Effector CD8-positive, alpha-beta T cell (primary cell): ENCODE measurements at places on chromosomes 1 and 21.

DNA sequence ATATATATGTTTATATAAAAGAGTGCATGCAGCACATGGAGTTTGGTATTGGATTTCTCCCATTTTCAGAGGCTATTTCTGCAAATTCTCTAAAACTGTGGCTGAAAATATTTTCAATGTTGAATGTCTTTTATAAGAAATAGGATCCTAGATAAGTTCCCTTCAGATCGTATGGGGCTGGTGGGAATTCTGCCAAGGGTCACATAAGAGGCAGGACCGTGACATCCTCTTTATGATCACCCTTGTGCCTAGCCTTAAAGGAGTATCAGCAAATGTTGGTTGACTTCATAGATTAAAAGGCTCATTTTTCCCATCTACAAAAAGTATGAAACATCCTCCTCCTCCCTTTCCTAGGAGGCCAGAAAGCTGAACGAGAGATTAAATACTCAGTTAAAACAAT is 1.3 kb upstream of the IFNAR2 start:
- DNase-seq = no peak

- DNase-seq = no peak
Measured at GRCh38 chr21:37620401-37620800, 253.8 kb downstream of the DYRK1A start.

GRCh38 chr1:82179131-82179530 is 378.4 kb downstream of the ADGRL2 start:
- DNase-seq = no peak

- DNase-seq = no peak
Measured at GRCh38 chr1:64440183-64440826, 29.6 kb upstream of the CACHD1 start.

DNA sequence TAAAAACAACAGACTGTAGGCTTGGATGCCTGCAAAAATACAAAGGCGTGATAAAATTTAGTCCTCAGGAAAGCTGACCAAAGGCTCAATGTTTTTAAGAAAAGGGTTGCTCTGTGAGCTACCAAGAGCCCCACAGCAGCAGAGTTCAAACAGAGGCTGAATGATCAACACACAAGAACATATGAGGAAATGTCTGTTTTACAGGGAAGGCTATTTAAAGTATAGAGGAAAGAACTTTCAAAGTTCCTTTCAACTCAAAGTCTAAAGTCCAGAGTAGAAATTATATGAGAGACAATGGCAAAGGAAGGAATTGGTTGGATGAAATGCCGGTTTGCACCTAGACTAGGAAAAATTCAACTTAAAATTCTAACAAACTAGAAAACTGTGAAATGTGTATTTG is 8.6 kb downstream of the CLSTN1 start:
- no peak for DNase-seq

- DNase-seq = peak; percentile 13
Measured at GRCh38 chr1:116574581-116575291, 3.9 kb upstream of the CD58 start.

GRCh38 chr1:14659913-14660312 is 61.4 kb downstream of the KAZN start:
- no peak for DNase-seq

GRCh38 chr21:42093186-42093585 is 22.1 kb downstream of the UMODL1 start:
- DNase-seq = no peak

DNA sequence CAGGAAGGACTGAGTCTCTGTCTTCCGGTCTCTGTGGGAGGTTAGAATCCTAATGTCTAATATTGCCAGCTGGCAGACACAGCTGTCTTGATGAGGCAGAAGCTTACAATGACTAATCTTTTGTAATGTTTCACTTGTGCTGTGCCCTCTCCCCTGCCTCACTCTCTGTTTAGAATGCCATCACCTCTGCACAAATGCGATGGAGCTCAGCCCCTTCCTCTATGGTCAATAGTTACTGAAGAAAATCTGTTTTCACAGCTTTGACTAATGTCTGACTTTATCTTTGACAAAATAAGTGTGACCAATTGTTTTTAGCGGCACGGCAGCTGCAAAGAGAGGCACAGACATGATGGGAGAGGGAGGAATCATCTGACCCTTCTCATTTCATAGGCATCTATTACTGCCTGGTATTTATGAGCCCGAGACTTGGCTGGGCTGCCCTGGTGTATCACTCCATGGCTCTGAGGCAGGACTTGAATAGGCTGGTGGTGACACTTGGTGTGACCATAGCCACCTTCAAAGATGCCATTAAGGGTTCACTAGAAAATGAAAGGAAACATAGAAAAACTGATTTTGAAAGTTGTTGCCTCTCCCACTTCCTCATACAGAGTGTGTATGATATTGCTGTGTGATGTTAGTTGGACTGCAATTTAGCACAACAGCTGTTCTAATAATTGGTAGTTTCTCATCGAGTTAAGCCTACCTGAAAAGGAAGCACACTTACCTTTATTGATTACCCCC is 163.2 kb upstream of the NBPF11 start:
- no peak for DNase-seq

DNA sequence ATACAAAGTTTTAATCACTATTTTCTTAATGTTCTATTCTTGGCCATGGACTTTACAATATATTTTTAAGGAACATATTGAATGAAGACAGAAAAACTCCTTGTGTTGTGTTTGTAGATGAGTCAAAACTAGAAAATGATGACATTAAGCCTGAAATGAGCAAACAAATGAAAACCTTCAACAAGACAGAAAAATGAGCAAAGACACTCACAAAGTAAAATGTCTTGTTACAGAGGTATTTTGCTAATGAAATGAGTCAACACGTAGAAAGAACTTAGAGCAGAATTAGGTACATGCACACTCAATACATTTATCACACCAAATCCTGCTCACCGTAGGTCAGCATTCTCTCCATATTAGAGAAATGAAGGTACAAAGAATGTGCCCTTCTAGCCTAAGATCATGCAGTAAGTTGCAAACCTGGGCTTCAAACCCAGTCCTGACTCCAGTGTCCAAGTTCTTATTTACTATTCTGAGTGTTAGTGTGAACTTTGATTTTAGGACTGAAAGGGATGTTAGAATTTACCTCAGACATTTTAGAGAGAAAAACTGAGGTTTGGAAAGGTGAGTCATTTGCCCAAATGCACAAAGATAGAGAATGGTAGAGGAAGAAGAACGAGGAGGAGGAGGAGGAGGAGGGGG is 133.9 kb upstream of the SGIP1 start:
- no peak for DNase-seq

GRCh38 chr1:54967372-54967771 is 13.1 kb upstream of the TMEM61 start:
- no peak for DNase-seq

DNA sequence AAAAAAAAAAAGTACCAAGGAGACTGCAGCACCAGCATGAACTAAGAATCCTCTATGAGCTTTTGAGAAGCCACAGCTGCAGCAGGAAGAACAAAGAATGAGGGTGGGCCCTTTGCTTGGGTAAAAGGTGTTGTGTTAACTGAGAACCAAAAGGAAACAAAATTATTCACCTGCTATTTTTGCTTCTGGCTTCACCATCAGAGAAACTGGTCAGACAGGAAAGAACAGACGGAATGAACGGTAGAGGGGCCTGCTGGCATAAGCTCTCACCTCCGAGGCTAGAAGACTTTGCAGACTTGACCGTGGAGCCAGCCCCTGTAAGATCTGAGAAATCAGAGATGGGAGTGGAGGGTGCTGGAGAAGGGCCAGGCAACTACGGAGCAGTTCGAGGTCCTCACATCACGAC is 27.6 kb downstream of the IL10RB start:
- DNase-seq = no peak

- DNase-seq = no peak
Measured at GRCh38 chr1:221724931-221725605, 16.8 kb downstream of the DUSP10 start.

- DNase-seq = no peak
Measured at GRCh38 chr1:37073854-37074379, 39.6 kb upstream of the GRIK3 start.

GRCh38 chr1:11473491-11474034 is 5.4 kb upstream of the DISP3 start:
- no peak for DNase-seq

DNA sequence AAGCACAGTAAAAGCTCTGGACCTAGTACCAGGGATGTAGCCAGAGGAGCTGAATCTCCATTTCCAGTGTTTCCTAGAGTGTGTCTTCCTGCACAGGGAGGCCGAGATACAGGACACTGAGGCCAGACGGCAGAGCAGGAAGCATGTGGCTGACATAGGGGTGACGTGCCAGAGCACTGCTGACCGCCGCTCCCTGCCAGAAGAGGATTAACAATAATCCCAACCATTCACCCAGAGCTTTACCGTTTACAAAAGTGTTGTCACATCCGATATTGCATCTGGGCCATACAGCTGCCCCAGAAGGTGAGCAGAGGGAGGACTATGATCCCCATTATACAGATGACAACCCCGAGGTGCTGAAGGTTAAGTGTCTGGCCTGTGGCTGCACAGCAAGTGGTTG is 5.8 kb upstream of the CLDN19 start:
- DNase-seq = no peak

DNA sequence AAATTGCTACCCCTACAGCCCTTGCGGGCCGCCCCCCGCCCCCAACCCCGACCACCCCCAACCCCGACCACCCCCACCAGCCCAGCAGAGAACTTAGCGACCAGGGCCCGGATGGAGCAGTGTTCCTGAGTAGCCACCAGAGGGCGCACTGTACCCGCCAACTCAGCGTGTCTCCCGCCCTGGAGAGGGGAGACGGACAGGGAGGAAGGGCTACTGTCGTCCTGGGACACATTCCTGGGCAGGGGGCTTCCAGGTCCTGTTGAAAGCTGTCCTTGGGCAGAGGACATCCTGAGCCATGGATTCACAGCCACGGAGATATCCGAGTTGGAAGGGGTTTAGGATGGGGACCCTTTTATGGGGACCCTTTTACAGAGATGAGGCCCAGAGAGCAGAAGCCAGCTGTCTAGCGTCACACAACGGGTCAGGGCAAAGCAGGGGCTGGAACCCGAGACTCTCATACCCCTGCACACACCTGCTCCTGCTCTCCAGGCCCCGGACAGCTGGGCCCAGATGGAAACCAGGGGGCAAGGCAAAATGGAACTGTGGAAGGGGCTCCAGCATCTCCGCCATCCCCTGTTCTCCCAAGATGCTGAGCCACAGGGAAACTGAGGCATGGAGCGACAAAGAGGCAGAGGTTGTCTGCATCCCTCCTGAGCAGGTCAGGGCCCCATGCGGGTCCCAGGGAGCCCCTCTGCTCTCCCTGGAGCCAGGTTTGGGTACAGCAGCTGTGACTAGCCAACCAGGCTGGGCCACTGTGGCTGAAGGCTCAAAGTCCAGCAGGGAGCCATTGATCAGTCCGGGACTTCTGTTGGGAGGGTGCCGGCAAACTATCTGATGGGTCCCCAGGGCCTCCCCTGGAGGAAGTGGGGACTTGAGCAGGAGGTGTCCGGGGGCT is 25.0 kb upstream of the LAPTM5 start:
- DNase-seq = peak; percentile 71

- no peak for DNase-seq
Measured at GRCh38 chr1:174818014-174818616, 181.6 kb upstream of the CACYBP start.
